ENCODE measurements at places on chromosomes 7 and 10.

- DNase-seq: no peak
Measured at GRCh38 chr7:25879799-25880198, 272.2 kb upstream of the NFE2L3 start.

GRCh38 chr10:17248964-17249363, 20.9 kb downstream of the VIM start:
- no peak for DNase-seq

DNA sequence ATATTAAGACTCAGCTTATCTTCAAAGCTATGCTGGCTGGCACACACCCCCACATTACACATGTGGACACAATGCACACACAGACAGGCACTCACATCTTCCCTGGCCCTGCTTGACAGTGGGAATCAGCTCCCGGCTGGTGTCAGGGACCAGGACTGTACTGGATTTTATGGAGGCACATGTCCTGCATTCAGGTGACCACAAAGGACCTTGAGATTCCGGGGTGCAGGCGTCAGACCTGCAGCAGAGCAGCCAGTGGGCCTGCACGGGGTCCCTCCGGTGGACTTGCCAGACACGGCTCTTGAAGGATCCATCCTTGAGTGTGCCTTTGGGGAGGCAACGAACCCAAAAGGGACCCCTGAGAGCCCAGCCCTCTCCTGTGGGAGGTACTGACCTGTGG, 1.9 kb downstream of the CNPY1 start:
- no peak for DNase-seq

DNA sequence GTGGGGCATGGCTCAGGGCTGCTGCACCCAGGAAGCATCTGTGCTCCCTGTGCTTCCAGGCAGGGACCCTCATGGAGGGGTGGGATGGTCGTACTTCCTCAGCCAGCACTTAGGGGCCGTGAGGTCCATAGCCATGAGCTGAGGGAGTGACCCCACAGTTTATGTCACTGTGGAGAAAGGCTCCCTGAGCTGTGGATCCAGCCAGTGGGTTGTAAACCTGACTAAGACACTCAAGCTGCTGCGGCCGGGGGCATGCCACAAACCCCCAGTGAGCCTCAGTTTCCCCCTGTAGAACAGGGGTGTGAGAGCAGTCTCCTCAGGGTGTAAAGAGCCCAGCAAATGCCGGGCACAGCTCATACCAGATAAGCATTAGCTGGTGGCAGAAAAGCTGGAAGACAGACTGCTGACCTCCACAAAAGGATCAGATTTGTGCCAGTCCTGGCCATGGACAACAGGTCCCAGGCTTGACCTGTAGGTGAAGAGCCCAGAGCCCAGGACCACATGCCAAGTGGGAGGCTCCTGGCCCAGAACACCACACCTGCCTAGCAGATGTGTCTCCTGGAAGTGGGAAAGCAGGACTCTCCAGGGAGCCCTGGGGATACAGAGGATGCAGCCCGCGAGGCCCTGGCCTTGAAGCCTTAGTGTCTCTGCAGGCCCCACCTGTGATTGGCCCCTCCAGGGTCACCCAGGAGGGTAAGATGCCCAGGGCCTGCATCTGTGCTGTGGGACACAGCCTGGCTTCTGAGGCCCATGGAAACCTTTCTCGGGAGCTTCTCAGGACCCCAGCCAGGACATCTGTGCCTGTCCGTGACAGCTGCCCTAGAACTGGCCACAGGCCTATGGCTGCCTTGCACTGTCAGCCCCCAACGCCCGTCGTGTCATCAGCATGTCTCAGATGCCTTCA, 78.1 kb upstream of the RET start:
- no peak for DNase-seq

GRCh38 chr7:158302274-158303070, 285.2 kb downstream of the PTPRN2 start:
- DNase-seq: no peak

DNA sequence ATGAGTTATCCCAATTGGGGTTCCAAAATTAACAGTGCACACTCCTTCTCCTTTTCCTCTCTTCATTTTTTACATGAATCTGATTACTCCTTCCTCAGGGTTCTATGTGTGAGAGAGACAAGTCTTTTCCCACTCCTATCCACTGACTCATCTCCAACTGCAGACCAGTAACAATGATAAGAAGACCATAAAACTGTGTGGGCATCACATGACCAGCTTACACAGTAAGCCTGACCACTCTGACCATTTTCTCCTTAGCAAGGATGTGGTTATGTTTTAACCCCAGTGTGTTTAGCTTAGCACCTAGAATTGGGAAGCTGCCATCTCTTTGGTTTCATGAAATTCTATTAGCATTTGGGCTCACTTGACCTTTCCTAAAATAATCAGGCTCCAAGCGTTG, 145.0 kb upstream of the CALCR start:
- DNase-seq: peak; percentile 15

GRCh38 chr7:72265071-72265904, 146.8 kb downstream of the CALN1 start:
- no peak for DNase-seq

GRCh38 chr7:117138981-117139380, 183.9 kb downstream of the WNT2 start:
- no peak for DNase-seq

- peak; percentile 74 for DNase-seq
Measured at GRCh38 chr7:100489824-100490223, 6.1 kb downstream of the NYAP1 start.

DNA sequence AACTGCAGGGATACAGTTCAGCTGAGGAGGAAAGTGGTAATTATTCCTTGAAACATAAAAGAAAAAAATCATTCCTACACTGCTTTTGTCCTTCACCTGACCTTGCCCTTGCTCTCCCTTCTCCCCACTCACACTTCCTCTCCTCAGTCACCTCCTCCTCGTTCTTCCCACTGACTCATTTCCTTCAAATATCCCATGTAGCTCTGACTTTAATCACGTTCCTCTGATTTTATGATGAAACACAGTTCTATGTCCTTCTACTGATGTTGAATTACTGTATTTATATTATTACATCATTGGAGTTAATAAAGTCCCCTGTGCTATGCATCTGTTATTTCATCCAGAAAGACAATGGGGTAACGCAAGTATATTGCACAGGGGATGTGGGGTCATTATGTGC, 575.6 kb downstream of the POM121L12 start:
- no peak for DNase-seq

GRCh38 chr10:19096501-19097073, 48.0 kb downstream of the MALRD1 start:
- no peak for DNase-seq

- DNase-seq: no peak
Measured at GRCh38 chr10:101000915-101001658, 1.5 kb downstream of the LZTS2 start.

- DNase-seq: no peak
Measured at GRCh38 chr7:96968981-96969380, 36.4 kb upstream of the DLX6 start.

GRCh38 chr7:74511345-74511744, 57.6 kb downstream of the GTF2IRD1 start:
- no peak for DNase-seq

GRCh38 chr10:115049960-115050359, 43.2 kb upstream of the ATRNL1 start:
- DNase-seq: no peak

- DNase-seq: no peak
Measured at GRCh38 chr10:96616961-96617360, 30.1 kb upstream of the TM9SF3 start.

DNA sequence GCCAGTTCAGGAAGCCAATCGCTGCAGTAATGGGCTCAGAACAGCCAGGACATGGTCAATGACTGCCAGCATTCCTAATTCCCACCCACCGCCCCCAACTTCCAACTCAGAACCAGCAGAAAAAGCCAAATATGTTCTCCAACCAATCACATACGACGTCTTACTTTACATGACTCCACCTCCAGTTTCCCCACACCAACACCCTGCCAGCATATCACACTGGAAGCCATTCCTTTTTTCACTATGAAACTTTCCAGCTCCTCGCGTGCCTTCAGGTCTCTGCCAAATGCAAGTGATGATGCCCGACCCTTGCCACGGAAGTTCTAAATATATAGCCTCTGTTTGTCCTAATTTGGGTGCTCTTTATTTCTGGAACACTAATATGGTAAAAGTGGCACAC, 12.5 kb downstream of the NPS start:
- no peak for DNase-seq

GRCh38 chr10:97234400-97234799, 48.6 kb upstream of the SLIT1 start:
- DNase-seq: no peak

- no peak for DNase-seq
Measured at GRCh38 chr10:72796042-72796441, 97.5 kb upstream of the OIT3 start.

DNA sequence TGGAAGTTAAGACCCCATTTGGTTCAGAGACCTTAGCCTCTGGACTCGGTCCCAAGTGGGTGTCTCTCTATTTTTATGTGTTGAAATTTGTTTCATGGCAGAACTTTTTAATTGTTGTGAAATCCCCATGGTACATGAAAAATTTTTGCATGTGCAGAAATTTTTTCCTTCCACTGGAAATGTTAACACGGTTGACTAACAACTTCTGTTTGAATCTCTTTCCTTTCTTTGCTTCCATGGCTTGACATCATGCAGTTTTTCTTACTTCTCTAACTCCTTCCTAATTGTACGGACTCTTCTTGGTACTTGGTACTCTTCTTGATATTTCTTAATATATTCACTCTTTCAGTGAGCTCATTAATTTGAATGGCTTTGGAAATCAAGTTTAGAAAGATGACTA, 18.3 kb downstream of the MDFIC start:
- no peak for DNase-seq

DNA sequence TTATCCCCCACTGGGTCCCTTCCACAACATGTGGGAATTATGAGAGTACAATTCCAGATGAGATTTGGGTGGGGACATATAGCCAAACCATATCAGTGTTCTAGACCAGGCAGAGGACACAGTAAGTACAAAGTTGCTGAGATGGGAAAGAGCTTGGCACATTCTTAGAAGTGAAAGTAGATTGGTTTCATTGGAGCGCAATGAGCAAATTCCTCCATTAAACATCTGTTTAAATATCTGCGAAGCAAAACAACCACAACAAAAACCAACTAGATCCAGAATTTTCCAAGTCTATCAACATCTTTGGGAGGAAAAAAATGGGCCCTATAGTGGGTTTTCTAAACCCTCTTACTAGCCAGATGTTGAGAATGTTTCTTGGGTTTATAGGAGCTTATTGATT, 80.0 kb upstream of the STEAP1B start:
- DNase-seq: no peak

DNA sequence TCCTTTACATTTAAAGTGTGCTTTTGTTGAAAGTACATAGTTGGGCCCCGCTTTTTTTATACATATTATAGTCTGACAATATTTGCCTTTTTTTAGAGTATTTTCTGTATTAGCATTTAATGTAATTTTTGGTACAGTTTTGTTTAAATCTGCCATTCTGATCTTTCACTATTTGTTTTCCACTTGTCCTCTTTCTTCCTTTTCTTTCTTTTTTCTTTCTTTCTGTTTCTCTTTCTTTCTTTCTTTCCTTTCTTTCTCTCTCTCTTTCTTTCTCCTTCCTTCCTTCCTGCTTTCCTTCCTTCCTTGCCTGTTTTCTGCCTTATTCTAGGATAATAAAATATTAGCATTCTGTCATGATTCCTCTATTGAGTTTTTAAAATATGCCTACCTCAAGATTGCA, 9.5 kb downstream of the LIPK start:
- DNase-seq: no peak

DNA sequence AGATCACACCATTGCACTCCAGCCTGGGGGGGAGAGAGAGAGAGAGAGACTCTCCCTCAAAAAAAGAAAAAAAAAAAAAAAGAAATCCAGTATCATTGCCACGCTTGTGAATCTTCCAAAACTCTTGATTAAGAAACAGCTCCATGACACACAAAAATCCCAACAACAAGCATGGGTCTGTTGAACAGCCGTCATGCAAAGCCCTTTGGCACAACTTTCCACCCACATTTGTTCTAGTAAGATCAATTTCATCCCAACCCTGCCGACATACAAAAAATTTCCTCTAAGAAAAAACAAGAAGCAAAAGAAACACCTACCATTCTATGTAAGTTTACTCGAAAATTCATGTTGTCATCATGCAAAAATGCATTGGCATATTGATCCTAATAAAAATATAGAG, 62.8 kb downstream of the ARMH3 start:
- no peak for DNase-seq

GRCh38 chr7:29105191-29105590, 41.1 kb downstream of the CPVL start:
- no peak for DNase-seq

DNA sequence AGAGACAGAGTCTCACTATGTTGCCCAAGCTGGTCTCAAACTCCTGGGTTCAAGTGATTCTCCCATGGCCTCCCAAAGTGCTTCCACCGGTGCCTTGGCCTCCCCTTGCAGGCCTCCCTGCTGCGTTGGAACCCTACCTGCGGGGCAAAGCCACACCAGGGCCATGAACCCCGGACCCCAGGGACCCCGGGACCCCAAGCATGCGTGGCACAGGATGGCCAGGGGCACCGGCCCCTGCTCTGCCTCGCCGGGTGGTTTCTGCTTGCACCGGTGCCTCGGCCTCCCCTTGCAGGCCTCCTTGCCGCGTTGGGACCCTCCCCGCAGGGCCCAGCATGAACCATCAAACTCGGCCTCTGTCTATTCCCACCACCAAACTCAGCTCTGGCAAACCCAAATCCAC, 301.0 kb upstream of the NPVF start:
- no peak for DNase-seq

DNA sequence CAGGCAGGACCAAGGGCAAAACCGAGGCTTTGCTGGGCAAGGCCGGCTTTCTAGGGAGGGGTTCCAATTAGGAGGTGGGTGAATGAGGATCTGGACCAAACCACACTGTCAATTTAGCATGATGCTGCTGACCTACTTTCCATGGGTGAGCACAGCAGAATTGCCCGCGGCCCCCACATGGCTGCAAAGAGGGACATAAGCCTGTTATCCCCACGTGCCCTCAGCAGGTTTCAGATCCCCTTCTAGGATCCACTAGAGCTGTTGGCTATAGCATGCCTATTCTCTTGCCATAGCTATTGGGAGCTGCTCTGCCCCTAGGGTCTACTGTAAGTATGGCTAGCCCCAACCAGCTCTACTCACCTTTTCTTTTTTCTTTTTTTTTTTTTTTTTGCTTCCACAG, 102.8 kb downstream of the COL13A1 start:
- DNase-seq: no peak

DNA sequence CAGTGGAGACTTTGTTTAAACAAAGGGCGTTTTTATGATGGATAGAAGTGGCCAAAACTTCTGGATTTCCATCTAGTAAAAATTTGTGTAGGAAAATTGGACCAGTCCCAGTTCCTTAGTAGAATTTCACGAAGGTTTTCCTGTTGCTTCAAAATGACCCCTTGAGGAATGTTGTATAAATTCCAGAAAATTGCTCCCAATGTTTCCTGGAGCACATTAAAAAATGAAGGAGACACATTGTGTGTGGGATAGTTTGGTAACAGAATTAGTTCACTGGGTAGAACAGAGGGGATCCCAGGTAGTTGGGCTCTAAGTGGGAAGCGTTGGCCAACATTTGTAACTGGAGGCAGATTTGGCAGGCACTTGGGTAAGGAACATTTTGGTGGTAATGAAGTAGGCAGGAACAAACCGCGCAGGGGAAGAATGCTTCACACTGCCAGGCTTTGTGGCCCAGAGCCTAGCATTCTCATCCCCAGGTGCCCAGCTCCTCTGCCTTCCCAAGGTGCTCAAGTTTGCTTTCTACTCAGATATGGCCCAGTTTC, 758.6 kb downstream of the AUTS2 start:
- DNase-seq: no peak
